Testis (tissue), 5 donors: ENCODE measurements at places on chromosomes 12 and 14.

DNA sequence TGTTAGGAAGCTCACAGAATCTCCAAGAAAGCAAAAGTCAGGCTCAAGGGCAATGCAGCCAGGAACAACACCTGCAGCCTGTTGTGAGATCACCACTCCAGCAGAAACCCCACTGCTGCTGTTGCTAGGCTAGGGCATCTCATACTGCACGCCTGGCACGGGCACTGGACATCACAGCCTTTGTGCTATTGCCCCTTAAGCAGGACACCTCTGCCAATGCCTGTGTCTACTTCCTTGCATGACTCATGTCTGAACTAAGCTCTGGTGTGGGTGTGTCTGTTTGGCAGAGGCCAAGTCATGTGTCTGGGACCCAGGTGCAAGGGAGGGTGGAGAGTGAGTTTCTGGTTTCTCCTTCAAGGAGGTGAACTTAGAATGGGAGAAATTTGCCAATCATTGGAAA is 10.0 kb upstream of the DDX47 start:
- DNase-seq: peak; percentile 36

- DNase-seq: no peak
These were observed 149.0 kb downstream of the KITLG start for GRCh38 chr12:88431246-88431645.

- DNase-seq: no peak
These were observed 35.3 kb downstream of the SDR9C7 start for GRCh38 chr12:56898938-56899337.

GRCh38 chr12:20585913-20586312 is 109.2 kb upstream of the SLCO1C1 start:
- DNase-seq: no peak

- no peak for DNase-seq
These were observed 172.1 kb downstream of the TTC7B start for GRCh38 chr14:90643982-90644670.

DNA sequence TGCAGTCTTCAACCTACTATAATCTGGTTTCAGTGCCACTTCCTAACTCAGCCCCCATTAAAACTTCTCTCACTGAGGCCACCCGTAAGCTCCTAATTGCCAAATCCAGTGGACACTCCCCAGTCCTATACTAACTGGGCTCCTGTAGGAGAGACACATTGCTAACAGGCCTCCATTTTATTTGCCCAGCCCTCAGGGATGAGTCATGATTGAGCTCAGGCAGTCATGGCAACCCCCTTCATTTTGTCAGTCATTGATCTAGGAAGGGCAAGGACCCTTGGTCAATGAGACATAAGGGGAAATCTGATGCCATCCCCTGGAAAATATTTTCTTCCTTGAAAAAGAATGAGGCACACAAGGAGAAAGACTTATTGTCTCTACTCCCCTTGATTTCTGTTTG is 70.1 kb upstream of the HIF1A start:
- no peak for DNase-seq

- DNase-seq: no peak
These were observed 64.1 kb downstream of the NELL2 start for GRCh38 chr12:44812062-44812461.

GRCh38 chr12:15092826-15093225 is 120.0 kb downstream of the PDE6H start:
- no peak for DNase-seq

- peak; percentile 69 for DNase-seq
These were observed 599 bp upstream of the TRHDE start for GRCh38 chr12:72271451-72272090.

GRCh38 chr14:33857650-33858049 is 93.2 kb downstream of the EGLN3 start:
- no peak for DNase-seq

- DNase-seq: no peak
These were observed 54.4 kb downstream of the GALNT16 start for GRCh38 chr14:69314327-69314726.

DNA sequence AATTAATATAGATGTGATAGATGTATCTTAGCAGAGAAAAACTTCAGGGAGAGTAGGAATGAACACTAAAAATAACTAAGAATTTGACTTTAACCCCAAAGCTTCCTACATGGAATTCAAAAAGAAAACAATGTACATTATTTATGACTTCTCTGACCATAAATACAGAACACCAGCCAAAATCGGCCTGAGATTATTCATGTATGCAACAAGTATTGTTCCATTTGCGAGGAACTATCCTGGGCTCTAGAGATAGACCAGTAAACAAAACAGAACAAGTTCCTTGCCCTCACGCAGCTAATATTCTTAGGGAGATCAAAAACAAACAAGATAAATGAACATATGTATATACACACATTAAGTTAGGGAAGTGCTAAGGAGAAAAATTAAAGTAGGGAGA is 432.3 kb upstream of the SOX5 start:
- DNase-seq: no peak

GRCh38 chr14:23148591-23149249 is 29.7 kb upstream of the CEBPE start:
- DNase-seq: no peak

- no peak for DNase-seq
These were observed 200.1 kb downstream of the DAD1 start for GRCh38 chr14:22388669-22389595.

DNA sequence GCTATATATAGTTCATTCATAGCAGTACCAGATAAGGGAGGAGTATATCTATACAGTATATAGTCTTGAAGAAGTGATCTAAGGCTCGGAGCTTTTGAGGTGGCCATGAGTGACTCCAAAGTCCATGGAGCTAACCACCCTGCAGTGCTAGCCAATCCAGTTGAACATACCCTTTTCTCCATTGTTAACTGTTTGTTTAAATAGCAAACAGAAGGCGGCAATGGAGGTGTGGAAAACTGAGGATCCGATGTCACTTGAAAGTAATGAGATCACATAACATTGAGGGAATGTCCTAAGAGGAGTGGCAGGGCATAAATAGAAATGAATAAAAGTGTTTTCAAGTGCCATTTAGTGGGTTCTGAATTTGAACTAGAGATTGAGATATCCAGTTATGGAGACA is 12.4 kb upstream of the SNAPC1 start:
- DNase-seq: no peak

GRCh38 chr14:63654346-63654745 is 12.7 kb upstream of the WDR89 start:
- no peak for DNase-seq

DNA sequence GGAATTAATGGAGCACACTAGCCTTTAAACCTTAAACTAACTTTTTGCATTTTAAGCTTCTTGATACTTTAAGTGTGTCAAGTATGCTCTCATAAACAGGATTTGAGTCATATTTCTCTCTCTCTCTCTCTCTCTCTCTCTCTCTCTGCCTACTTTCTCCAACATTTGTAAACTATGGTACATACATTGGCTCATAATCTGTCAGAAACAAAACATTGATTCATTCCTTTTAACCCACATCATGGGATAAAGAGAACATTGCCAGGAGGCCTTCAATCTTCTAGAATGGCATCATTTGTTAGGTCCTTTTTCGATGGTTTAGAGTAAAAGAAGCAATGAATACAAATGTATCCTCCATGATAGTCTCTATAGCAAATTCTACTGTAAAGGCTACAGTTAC is 81.6 kb upstream of the RERGL start:
- no peak for DNase-seq

- DNase-seq: no peak
These were observed 20.5 kb downstream of the MEG3 start for GRCh38 chr14:100846309-100846859.

DNA sequence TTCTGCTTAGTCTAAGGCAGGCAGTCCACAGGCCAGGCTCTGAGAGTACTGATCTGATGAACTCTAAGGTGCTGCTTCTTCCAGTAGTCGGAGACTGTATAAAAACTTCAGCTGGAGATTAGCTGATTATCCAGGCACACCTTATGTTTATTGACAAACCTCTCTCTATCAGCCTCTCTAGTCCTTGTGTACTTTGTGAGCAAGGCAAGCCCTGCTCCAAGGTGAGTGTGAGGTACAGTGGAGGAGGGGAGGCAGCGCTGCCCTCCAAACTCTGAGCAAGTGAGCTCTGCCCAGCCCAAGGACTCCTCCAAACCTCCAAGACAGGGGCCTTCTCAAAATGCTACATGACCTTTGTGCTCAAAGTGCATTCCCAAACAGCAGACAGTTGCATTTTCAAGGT is 95.9 kb upstream of the CDKN3 start:
- no peak for DNase-seq

DNA sequence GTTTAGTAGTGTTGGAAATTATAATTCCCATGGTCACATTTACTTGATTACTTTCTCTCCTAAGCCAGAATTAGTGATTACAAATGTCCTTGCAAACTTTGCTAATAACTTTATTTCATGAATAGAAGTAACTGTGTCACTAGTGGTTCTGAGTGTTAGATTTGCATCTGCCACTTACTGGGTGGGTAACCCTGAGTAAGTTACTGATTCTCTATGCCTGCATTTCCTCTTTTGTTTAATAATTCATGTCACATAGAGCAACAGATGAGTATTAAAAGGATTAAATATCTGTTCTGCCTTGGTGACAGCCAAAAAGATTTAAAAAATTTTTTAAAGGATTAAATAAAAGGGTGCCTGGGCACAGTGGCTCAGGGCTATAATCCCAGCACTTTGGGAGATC is 78.6 kb downstream of the BHLHE41 start:
- DNase-seq: no peak

GRCh38 chr12:91836696-91837095 is 308.9 kb downstream of the BTG1 start:
- no peak for DNase-seq
